ENCODE measurements at places on chromosomes 5 and 9.

GRCh38 chr5:153513156-153513555 lies 22.7 kb downstream of the GRIA1 start:
- peak; percentile 56 for DNase-seq

DNA sequence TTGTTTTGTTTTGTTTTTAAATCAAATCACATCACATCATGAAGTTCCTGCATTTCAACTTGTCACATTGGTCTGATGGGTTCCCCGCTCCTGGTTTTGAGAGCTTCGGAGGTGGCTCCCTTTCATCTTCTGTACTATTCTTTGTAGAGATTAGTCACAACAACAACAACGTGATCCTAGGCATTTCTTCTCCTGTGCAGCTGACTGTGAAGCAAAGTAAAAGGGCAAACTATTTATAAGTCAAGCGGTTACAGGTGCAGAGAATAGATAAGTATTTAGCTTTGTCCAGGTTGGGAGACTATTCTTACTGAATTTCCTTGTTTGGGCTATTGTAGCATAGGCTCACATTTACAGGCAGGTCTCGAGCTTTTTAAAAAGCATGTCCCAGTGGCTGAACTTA lies 197.7 kb upstream of the CDKN2B start:
- DNase-seq, result no peak

- DNase-seq, result no peak
Observed at GRCh38 chr9:13484186-13484585, 204.7 kb upstream of the MPDZ start.

- DNase-seq, result peak; percentile 28
Observed at GRCh38 chr5:145056800-145057199, 778.3 kb downstream of the PRELID2 start.

DNA sequence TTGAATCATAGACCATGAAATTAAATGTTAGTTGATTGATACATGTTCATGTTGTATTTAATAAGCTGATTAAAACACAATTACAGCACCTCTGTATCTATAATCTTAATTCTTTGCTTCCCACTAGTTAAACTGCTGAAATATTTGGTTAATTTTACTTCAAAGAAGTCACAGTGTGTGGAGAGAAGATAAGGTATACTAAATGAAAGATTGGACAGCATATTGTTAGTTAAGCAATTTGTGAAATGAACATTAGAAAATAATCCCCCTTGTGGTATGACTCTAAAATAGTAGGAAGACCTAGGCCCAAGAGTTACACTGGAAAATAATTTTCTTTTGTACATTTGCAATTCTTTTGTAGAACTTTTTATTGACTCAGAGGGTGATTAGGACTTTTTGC lies 30.3 kb downstream of the MAN2A1 start:
- no peak for DNase-seq

GRCh38 chr5:135154197-135154596 lies 120.2 kb upstream of the PITX1 start:
- no peak for DNase-seq

DNA sequence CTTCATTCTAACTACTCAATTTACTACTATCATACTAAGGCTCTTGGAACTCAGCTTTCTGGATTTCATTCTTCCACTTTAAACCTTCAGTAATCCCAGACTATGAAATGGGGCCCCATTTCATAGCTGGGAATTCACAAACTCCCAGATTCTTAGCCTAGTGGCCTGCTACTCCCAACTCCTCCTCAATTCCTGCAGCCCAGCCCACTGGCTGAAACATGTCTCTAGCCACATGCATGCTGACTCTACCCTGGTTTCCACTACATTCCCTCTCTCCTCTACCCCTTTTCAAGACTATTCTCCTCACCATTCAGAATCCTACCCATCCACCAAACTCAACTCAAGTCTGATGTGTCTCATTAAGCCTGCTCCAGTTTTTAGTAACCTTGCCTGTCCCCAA lies 370.6 kb downstream of the BNC2 start:
- DNase-seq, result no peak

DNA sequence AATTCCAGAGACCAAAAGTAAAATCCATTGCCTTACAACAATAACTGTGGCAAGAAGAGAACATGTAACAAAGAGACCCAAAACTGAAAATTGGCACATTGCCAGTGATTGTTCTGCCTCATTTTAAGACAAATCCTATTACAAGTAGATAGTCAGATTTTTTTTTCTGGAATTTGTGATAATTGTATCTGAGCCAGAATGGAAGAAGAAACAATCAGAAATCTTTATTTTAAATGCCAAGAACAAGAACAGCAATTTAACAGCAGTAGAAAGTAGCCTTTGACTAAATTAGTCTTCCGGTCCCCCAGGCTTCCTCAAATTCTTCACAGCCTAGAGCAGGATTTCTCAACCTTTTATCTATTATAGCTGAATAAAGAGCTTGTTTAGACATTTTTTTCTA lies 106.7 kb upstream of the PTPN3 start:
- DNase-seq, result no peak

GRCh38 chr5:115838885-115839518 lies 2.4 kb downstream of the ATG12 start:
- peak; percentile 72 for DNase-seq

GRCh38 chr5:65548281-65548680 lies 14.7 kb downstream of the CENPK start:
- no peak for DNase-seq

DNA sequence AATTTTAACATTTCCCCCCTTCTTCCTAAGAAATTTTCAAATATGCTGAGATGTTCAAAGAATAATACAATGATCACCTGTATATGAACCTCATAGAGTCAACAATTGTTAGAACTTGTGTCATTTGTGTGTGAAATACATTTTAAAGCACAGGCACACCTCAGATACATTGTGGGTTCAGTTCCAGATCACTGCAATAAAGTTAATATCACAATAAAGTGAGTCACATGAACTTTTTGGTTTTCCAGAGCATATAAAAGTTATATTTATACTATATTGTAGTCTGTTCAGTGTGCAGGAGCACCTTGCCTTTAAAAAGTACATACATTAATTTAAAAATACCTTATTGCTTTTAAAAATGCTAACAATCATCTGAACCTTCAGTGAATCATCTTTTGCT lies 50.0 kb downstream of the MCCC2 start:
- DNase-seq, result no peak

GRCh38 chr5:35990941-35991611 lies at the start of gene UGT3A1:
Gene UGT3A1 (minus strand): TSS chr5:35991390. CDS start chr5:35991240, 150 bp downstream.
- DNase-seq, result no peak

- DNase-seq, result no peak
Observed at GRCh38 chr5:21142791-21143190, 1154.8 kb upstream of the CDH18 start.

DNA sequence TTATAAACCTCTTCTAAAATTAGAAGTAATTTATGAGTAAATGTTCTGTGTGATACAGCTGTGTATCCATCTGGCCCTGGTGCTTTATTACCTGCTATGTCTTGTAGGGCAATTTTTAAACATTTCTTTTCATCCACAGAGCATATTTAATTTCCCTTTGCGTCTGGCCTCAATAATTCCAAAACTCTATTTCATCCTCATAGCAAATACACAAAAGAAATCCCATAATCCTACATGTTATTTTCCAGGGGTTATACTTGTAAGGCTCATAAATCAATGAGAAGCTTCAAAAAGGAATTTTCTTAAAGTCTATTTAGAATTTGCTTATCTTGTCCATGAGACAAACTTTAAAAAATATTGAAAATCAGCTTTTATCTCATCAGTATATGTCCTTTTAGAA lies 167.0 kb downstream of the TTC39B start:
- DNase-seq, result no peak

- no peak for DNase-seq
Observed at GRCh38 chr9:85981369-85981768, 40.4 kb downstream of the NAA35 start.

GRCh38 chr9:109709866-109710265 lies 70.1 kb upstream of the PALM2AKAP2 start:
- DNase-seq, result no peak

GRCh38 chr9:105070176-105070575 lies 142.2 kb upstream of the ABCA1 start:
- peak; percentile 32 for DNase-seq

DNA sequence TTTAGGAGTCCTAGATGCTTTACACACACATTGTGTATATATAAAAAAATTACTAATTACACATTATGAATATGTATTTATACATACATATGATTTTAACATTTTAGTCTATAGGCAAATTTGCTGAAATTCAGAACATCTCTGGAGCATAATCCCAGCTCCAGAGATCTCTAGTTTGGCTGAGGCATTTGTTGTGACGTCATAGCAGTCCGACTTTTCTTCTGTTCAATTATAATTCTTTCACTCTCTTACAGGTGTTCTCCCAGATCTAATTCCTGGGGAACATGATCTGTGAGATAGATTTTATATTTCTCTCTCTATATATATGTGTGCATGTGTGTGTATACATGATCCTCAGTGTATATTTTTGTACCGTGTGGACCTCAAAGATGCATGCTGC lies 1876.2 kb downstream of the EFNA5 start:
- DNase-seq, result no peak

DNA sequence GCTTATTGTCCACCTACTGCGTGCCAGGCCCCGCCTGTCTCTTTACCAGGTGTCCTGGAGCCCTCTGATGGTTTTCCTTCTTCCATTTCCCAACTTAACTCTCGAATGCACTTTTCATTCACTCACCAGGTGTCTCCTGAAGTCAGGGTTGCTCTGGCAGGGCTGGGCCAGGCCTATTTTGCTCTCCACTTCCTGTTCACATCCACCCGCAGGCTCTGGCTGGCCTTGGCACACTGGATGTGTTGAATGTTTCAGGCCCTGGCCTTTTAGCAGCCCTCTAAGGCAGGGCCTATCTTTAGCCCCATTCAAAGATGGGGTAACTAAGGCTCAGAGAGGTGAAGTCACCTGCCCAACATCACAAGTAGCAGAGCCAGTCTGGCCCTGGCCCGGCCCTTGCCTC lies 16.4 kb downstream of the LRRC8A start:
- DNase-seq, result no peak

- DNase-seq, result peak; percentile 92
Observed at GRCh38 chr5:142900927-142901326, 130.8 kb downstream of the ARHGAP26 start.

DNA sequence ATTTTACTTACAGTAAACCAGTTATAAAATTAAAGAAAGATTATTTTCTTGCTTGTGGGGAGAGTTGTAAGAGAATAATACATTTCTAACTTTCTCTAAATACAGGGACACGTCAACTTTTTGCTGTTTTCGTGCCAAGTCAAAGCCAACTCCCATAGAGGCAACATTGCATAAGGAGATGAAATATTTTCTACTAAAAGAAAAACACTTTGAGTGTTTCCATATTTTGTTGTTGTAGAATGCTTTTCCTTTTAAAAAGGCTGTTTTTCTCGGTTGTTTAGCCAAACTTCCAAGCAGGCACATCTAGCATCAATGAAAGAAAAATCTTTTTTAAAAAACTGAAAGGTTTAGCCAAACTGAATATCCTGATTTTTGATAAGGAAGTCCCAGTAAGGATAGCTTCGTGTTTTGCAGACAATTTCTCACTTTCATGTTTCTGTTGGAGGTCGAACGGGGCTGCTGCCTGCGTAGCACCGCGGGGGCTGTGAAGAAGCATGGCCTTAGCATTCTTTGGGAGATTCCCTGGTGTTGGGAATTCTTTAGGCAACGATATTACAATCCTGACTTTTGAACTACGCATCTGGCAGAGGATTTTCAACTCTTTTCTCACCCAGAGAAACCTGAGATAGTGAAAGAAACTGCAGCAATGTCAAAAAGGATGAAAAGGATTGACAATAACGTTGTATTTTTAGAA lies 108.1 kb upstream of the FBXL7 start:
- DNase-seq, result peak; percentile 69

- no peak for DNase-seq
Observed at GRCh38 chr9:137521405-137521985, 28.7 kb downstream of the PNPLA7 start.

- no peak for DNase-seq
Observed at GRCh38 chr5:8394965-8395364, 526.0 kb downstream of the MTRR start.

DNA sequence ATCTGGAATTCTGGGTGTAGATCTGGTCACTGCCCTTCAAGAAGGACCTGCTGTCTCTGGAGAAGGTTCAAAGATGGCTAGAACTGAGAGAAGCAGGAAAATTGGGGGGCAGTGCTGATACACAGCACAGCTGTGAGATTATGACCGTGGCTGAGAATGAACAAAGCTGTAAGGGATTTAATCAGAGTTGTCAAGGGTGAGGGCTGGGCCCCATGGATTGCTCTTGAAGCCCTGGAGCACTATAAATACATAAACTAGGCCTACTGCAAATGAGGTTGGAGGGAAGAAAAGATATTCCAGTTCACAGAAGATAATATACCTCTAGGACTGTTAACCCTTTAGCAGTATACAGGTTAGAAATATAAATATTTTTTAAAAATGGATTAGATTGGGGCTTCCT lies 86.3 kb upstream of the KLF9 start:
- DNase-seq, result no peak

GRCh38 chr5:17694371-17694770 lies 60.1 kb downstream of the TAF11L14 start:
- DNase-seq, result no peak

GRCh38 chr9:90044710-90045151 lies 439.9 kb downstream of the GADD45G start:
- DNase-seq, result no peak

GRCh38 chr9:107068581-107068980 lies 205.6 kb downstream of the ZNF462 start:
- no peak for DNase-seq

DNA sequence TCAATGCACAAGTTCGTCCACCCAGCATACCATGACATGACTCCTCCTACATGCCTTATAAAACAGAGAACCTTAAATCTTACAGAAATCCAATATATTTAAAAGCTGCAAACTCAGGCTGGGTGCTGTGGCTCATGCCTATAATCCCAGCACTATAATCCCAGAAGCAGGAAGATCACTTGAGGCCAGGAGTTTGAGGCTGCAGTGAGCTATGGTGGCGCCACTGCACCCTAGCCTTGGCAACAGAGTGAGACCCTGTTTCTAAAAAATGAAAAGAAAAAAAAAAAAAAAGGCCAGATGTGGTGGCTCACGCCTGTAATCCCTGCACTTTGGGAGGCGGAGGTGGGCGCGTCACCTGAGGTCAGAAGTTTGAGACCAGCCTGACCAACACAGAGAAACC lies 68.7 kb downstream of the MTMR12 start:
- no peak for DNase-seq

GRCh38 chr5:112935675-112936074 lies 13.6 kb upstream of the REEP5 start:
- DNase-seq, result no peak

GRCh38 chr5:123554601-123555000 lies 42.6 kb downstream of the CSNK1G3 start:
- DNase-seq, result no peak

GRCh38 chr5:61183538-61183937 lies 21.3 kb upstream of the SMIM15 start:
- DNase-seq, result no peak

- no peak for DNase-seq
Observed at GRCh38 chr9:125554726-125555125, 152.3 kb downstream of the MAPKAP1 start.

DNA sequence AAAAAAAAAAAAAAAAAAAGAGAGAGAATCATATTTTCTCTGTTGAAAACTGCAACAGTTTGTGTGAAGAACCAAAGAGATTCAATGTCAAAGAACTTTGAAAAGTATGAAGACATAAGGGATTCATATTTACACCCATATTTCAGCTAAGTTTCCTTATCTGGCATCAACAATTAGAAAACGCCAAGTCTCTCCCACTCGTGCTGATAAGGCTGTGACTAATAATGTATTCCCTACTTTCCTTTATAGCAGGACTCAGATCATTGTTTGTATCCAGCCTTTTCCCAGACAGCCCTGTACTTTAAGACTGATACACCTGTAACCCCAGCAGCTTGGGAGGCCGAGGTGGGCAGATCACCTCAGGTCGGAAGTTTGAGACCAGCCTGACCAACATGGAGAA lies 54.1 kb upstream of the STK32A start:
- peak; percentile 11 for DNase-seq

- DNase-seq, result peak; percentile 52
Observed at GRCh38 chr9:124045076-124045829, 33.7 kb downstream of the LHX2 start.

Data from choroid plexus epithelial cell (primary cell).